ENCODE measurements at places on chromosomes 2 and 18. TPM values are rescaled to one million over a fixed set of nuclear protein-coding genes. Genes with fewer than 3 reads are reported as not detected.

EIF2AK2 gene
- 31.4 TPM for total RNA-seq

CD207 gene
- not detected for total RNA-seq

LIMS4 gene
- total RNA-seq, result not detected

RSAD2 gene
- 1.1 TPM for total RNA-seq

ACTG2 gene
- 0.21 TPM for total RNA-seq

TMEM247 gene
- total RNA-seq, result not detected

GULP1 gene
- total RNA-seq, result 38.7 TPM
